Heart right ventricle (tissue), 16 donors: ENCODE measurements at places on chromosomes 1 and 21. TPM values are rescaled to one million over a fixed set of nuclear protein-coding genes. Genes with fewer than 3 reads are reported as not detected.

DNA sequence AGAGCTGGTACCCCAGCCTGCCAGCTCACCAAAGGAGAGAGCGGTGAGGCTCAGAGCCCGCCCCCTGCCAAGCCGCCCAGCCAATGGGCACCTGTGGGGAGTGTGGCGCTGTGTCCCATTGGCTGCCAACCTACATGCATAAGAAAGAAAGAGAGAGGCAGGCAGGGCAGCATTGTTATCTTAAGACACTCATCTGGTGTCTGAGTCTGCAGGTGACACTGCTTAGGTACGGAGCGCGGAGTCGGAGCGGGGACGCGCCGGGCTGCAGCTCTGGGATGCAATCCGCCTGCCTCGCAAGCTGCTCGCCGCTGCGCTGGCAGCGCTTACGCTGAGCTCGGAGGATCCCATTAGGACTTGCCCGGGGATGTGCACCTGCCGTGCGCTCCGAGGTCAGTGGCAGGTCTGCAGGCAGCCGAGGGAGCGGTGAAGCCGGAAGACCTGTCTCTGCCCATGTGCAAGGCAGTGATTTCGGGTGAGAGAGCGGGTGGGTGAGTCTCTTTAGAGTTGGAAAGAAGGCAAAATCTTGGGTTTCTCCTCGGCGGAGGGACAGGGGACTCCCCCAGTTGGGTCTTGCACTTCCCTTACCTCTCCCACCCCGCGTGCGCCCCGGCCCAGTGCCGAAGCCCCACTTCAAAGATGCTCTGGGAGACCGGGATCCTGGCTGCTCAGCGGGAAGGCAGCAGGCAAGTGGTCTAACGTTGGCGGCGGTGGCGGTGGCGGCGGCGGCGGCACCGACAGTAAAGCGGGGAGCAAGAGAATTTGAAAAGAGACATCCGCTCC, at the start of gene BRINP2:
Gene BRINP2, plus strand, starts transcription at position 203 of the 780 bp plus-strand sequence. CDS start 58,919 bp downstream, outside the sequence.
- DNase-seq, result peak; percentile 50

GRCh38 chr1:104855550-104855949, 1105.9 kb downstream of the AMY1C start:
- DNase-seq, result no peak

- peak; percentile 68 for DNase-seq
Measured at GRCh38 chr1:156709757-156710489, 4.5 kb upstream of the CRABP2 start.

- DNase-seq, result no peak
Measured at GRCh38 chr1:218990019-218990418, 183.7 kb upstream of the LYPLAL1 start.

The GNAI3 gene
- total RNA-seq, result 2.1 TPM

The C8A gene
- not detected for total RNA-seq
